ENCODE measurements at places on chromosomes 12 and 14. TPM values are rescaled to one million over a fixed set of nuclear protein-coding genes. Genes with fewer than 3 reads are reported as not detected.

- DNase-seq = no peak
Observed at GRCh38 chr12:32877601-32878459, 18.7 kb downstream of the PKP2 start.

GRCh38 chr12:110763583-110763982 lies 20.9 kb upstream of the PPP1CC start:
- no peak for DNase-seq

DNA sequence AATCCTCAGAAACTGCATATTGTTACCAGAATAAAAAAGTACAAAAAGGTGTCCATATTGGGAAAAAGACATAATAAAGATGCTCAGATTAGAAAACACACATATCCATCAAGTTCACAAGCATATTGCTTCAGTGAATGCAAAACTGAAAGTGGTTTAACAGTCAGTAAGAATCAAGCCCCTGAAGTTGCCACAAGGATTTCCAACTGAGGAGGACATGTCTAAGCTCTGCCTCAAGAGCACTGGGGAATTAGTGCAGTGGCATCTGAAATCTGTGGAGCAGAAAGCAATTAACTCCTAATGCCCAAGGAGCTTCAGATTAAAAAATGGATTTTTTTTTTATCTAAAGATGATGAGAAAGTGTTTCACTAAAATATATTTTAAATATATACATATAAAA lies 113.2 kb downstream of the DENND5B start:
- DNase-seq = no peak

DNA sequence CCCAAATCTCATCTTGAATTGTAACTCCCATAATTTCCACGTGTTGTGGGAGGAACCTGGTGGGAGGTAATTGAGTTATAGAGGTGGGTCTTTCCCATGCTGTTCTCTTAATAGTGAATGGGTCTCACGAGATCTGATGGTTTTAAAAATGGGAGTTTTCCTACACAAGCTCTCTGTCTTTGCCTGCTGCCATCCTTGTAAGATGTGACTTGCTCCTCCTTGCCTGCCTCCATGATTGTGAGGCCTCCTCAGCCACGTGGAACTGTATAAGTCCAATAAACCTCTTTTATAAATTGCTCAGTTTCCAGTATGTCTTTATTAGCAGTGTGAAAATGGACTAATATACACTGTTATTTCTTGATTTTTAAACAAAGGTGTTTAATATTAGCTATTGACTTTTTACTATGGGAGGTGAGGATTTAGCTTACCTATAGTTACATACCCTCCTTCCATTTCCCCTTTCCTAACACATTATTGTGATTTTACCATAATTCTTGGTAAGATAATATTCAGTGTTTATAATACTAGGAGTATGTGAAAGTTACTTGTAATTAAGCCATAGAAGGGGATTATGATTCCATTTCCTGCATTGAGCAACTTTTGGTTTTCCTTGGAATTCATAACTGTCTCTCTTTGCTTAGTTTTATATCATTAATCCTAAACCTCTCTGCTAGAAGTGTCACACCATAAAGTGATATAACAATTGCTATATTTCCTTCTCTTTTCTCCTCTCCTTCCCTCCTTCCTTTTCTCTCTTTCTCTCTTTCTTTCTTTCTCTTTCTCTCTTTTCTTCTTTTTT lies 151.0 kb upstream of the KRAS start:
- no peak for DNase-seq

GSC gene
- total RNA-seq = 0.35 TPM

CBLN3 gene
- 6.1 TPM for total RNA-seq

FOXG1 gene
- not detected for total RNA-seq

EIF2S3B gene
- total RNA-seq = 1.4 TPM

Measured in CD4-positive, alpha-beta memory T cell (primary cell).